ENCODE measurements at places on chromosomes 2 and 18. TPM values are rescaled to one million over a fixed set of nuclear protein-coding genes. Genes with fewer than 3 reads are reported as not detected.

GRCh38 chr2:113894156-113894743, 4.4 kb downstream of the ACTR3 start:
- DNase-seq: peak; percentile 9

DNA sequence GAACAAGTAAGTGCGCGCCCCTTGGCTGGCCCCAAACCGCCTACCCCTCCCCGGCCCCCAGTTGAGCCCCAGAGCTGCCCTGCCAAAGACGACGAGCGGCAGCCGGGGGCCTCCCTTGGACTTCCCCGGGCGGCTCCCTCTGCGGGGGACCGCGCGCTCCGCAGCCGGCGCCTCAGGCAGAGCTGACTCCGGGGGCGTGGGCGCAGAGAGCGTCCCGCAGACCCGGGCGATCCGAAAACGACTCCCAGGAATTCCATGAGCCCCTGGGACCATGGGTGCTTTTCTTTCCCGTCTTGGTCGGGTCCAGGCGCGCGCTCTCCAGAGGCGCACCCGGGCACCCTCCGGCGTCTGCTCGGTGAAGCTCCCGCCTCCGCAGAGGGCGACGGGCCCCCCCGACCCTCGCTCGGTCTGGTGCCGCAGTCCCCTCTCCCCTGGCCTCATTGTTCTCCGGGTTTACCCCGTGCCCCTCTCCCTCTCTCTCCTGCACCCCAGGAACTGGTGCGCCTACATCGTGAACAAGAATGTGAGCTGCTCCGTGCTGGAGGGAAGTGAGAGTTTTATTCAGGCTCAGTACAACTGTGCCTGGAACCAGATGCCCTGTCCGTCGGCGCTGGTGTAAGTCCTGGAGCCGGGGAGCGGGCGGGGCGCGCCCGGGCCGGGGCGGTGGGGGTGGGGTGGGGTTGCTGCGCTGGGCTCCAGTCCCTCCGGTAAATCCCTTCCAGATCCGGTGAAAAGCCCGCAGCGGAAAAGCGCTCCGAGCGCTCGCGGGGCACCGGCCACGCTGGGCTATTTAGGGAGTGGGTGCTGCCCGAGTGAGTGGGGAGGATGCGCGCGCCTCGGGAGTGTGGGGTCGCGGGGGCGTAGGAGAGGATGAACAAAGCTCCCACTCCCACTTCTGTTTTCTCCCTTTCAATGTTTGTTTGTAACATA, 776 bp downstream of the EMILIN2 start:
- DNase-seq: peak; percentile 62

DNA sequence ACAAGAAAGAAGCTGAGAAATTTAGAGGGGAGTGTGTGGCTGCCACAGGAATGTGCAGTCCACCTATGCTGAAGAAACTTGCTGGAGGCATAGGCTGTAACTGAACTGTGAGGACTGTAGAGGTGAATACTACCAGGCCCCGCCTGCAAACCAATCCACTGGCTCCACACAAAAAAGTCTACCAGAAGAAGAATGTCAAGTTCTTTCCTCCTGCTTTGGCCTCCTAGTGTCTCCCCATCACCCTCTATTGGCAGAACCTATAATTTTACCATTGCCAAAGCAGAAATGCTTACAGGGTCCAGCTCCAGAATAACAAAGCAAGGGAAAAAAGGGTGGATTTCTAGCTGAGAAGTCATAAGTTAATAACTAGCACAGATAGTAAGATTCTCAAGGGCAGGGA, 5.9 kb upstream of the ATP5MC3 start:
- no peak for DNase-seq

DNA sequence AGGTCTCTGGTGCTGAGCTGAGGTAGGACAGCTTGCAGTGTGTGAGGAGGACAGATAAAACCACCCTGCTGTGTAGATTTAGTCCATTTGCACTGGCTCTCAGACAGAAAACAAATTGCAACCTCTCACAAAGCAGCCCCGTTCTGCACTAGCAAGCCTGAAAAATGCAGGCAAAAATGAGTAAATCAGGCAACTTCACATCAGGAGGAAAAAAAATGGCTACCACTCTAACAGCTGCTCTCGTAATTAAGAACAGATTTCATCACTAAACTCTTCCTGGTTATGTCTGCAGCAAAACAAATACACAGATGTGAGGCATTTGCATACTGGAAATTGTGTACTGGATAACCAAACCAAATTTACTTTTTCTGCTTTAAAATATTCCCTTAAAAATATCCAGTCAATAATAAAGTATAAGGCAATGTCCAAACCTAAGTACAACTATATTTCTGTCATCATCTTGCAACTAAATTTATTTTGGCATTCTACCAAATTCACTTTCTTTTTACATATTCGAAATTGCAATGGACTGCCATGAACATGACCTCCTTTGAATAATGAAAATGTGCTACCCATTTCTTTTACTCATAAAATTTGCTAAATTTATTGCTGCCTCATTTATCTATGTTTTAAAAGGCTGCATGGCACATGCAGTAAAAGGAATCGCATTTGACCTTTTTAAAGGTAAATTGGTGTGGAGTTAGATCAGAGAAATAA, 157.4 kb downstream of the AFF3 start:
- DNase-seq: peak; percentile 96

DNA sequence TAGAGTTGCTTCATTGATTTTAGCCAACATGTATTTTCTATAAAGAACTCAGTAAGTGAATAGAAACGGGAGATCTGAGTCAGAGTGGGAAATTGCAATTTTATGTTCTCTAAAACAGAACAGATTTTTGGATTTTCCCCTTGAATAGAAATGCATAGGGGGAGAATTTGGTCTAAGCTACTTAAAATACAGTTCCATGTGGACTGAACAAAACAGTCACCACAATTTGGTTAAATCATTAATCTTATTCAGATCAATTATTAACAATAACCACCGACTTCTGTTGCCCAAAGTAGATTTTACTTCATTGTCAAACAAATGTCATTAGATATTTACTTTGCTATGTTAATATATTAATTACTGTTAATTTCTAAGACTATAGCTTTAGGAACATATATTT, 107.7 kb downstream of the SCG2 start:
- no peak for DNase-seq

DNA sequence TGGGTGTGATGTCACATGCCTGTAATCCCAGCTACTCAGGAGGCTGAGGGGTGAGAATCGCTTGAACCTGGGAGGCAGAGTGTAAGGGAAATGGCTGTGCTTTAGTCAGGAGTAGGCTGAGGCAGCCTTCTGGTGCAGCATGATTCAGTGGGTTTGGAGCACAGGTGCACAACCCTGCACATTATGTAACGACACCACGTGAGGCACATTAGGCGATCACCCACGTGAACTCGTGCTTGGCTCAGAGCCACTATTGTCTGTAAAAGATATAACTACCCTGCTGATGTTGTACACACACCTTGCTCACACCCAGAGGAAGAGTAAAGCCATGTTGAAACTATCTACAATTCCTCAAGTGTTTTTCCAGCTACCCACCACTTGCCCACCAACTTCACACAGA, 54.8 kb upstream of the ZC3H15 start:
- DNase-seq: no peak

DNA sequence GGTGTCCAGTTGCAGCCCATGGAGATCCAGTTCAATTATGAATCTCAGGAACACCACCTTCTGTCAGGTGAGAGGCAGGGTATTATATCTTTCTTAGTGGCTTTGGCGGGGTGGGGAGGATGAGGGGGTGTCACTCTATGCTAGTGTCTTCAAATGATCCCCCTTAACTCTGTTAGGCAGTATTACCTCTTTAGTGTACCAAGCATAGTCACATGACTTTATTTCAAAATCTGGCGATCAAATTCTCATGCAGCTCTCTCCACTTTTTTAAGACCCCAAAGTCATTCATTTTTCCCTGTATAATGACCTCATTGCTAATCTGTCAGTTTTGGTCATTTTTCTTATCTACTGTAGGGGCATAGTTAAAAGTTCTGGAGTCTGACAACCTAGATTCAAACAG, 1.1 kb upstream of the ZSCAN30 start:
- no peak for DNase-seq

DNA sequence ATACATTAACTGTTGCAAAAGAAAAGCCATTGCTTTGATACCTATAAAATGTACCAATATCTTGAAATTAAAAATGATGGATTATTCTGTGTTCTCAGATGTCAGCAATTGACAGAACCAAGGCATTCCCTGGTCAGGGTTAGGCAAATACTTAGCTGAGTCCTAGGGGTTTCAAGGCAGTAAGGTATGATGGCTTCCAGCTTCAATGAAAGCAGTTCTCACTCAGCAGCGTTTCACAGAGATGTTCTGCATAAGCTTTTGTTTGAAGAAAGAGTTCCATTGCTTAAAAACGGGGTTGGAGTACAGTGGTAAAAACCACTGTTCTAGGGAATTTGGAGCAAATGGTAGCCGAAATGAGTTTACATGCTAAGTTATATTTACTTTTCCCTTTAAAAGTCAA, 17.0 kb upstream of the KANSL1L start:
- no peak for DNase-seq

- DNase-seq: no peak
Measured at GRCh38 chr2:22824618-22825017, 560.4 kb upstream of the KLHL29 start.

GRCh38 chr2:240596491-240596931, 10.0 kb downstream of the CAPN10 start:
- DNase-seq: no peak

GRCh38 chr18:22847392-22847791, 85.7 kb upstream of the RBBP8 start:
- no peak for DNase-seq

GRCh38 chr2:230327418-230328154, 593 bp downstream of the SP140L start:
- peak; percentile 27 for DNase-seq

DNA sequence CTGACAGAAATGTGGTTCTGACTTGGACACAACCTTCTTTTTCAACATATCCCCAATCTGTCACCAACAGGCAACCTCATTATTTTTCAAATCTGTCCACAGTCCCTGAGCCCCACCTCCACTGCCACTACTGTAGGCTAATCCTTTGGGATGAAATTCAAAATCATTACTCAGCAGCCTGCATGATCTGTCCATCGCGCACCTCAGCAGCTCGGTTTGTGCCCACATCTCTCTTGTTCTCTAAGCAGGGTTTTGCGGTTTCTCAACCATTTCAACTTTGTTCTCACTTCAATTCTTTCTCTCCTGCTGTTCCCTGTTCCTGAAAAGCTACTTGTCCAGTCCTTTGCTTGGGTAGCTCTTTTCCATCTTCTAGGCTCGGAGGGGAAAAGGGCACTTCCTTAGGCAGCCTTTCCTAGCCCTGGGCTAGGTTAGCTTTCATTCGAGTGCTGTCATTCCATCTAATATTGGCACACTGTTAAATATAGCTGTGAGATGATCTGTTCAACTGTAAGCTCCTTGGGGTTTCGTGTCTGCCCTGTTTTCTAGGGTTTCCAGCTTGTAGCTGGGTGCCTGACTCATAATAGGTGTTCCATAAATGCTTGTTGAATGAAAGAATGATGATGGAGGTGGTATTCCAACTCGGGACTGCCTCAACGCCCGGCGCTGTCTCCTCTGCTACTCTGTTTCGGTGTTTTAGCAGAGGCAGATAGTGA, 653 bp upstream of the ANKAR start:
- no peak for DNase-seq

DNA sequence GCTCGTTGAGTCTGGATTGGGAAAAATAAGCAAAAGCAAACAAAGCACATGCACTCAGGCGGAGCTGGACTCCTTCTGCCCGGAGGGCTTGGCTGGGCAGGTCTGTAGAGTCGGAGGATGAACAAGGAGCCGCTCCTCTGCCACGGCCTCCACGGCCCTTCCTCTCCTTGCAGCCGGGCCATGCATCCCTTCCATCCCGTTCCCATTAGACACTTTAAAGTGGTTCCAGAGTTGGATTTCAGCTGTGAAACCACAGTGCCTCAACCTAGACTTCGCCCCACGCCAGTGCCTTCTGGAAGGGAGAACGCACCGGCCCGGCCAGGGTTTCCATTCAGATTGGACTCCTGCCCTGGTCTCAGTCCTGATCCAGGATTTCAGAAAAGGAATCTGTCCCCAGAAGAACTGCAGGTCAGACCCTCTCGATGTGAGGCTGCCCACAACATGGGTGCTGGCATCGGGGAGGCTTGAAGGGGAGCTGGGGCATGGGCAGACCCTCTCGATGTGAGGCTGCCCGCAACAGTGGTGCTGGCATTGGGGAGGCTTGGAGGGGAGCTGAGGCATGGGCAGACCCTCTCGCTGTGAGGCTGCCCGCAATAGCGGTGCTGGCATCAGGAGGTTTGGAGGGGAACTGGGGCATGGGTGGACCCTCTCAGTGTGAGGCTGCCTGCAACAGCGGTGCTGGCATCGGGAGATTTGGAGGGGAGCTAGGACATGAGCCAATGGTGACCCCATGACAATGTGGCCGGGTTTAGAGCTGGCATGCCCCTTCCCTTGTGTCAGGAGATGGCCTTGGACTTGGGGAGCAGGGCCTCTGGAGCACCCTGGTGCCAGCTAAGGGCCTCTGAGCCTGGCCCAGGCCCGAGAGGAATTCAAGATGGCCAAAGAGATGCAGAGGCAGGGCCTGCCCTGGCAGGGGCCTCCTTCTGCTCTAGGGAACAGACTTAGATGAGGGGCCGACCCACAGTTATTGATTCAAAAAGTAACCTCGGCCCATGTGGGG, 304.5 kb downstream of the NDUFA10 start:
- peak; percentile 42 for DNase-seq

GRCh38 chr2:42777883-42778805, 14.2 kb upstream of the OXER1 start:
- no peak for DNase-seq

- peak; percentile 60 for DNase-seq
Measured at GRCh38 chr2:157087373-157088002, 170.0 kb upstream of the GALNT5 start.

DNA sequence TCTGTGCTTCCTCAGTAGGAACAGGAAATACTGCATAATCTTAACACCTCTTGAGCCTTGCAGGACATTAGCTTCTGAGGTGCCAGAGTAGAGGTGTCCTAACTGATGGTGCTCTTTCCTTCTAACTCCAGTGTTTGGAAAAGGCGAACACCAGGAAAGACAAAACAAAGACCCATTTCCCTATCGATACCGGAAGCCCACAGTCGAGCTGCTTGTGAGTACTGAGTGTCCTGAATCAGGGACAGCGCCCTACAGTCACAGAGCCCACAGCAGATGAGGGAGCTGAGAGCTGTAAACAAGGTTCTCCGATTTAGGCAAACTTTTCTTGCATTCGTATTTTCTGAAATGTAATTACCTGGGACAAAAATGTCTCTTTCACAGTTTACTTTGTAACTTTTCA, 50.7 kb downstream of the SLC14A2 start:
- DNase-seq: no peak

GRCh38 chr2:175432021-175432420, 250.5 kb upstream of the ATP5MC3 start:
- no peak for DNase-seq

The CRYBA2 gene
- not detected for total RNA-seq

The FHL2 gene
- total RNA-seq: 27.5 TPM

The KIAA2012 gene
- 0.31 TPM for total RNA-seq

The UBXN4 gene
- 41.8 TPM for total RNA-seq

The ARHGAP28 gene
- 26.1 TPM for total RNA-seq

The CNDP1 gene
- 0.13 TPM for total RNA-seq

The SLC30A3 gene
- 0.18 TPM for total RNA-seq

The PLA2R1 gene
- 3.8 TPM for total RNA-seq

The THOC1 gene
- total RNA-seq: 43.0 TPM

The LRRC30 gene
- total RNA-seq: 6.5 TPM

The CCDC102B gene
- total RNA-seq: 30.9 TPM
